Fibroblast of skin of right biceps (primary cell): ENCODE measurements at places on chromosomes 6 and 20.
A peak's percentile ranks its signal among the peaks of the same experiment; 100 is the strongest.

DNA sequence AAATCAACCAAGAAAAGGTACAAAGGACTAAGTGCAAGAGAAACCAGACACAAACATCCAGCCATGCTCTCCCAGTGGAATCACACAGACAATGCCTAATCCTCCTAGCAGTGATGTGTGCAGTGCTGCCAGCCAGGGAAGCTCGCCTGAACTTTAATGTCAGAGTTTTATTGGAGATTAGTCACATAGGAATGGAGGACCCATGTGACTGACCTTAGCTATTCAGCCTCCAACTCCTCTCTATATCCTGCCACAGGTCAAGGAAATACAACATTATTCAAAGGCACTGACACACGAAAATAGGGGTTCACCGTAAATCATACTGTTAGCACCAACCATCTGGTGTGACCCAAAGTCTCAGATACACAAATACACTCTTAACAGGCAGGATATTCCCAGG is 684.6 kb downstream of the DOK5 start:
- peak; percentile 65 for DNase-seq

DNA sequence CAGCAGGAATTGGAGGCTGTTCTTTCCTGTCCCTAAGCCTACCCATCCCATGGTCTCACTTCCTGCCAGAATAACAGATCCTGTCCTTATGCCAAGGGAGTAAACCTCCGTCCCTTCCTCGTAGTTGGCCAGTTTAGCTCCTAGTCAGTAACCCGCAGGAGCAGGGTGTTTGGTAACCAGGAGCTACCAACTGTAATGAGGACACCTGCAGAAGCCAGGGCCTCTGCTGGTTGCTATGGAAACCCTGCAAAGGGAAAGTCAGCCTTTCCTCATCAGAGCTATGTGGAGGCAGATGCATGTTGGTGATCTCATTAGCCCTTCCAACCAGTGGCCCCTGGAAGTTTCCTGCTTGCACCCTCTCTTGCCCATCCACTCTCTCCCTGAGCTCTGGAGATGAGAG is 368.2 kb upstream of the SULF2 start:
- peak; percentile 32 for DNase-seq

- DNase-seq: peak; percentile 48
Observed at GRCh38 chr20:57060407-57061050, 205.9 kb downstream of the BMP7 start.

DNA sequence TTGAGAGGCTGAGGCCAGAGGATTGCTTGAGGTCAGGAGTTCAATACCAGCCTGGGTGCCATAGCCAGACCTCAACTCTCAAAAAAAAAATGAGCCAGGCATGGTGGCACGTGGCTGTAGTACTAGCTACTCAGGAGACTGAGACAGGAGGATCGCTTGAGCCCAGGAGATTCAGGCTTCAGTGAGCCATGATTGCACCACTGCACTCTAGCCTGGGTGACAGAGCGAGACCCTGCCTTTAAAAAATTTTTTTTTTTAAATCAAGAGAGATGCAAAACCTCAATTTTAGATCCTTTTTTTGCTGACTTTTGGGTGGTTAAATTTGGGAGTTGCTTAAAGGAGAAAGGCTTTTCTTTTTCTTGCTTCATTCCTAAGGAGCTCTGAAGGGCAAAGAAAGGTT is 70.9 kb downstream of the DHX35 start:
- no peak for DNase-seq

GRCh38 chr6:9937031-9937763 is 477.7 kb downstream of the TFAP2A start:
- DNase-seq: no peak

- no peak for DNase-seq
Observed at GRCh38 chr20:54140067-54140466, 33.7 kb downstream of the CYP24A1 start.

GRCh38 chr6:14799928-14800327 is 445.9 kb upstream of the JARID2 start:
- DNase-seq: peak; percentile 66

DNA sequence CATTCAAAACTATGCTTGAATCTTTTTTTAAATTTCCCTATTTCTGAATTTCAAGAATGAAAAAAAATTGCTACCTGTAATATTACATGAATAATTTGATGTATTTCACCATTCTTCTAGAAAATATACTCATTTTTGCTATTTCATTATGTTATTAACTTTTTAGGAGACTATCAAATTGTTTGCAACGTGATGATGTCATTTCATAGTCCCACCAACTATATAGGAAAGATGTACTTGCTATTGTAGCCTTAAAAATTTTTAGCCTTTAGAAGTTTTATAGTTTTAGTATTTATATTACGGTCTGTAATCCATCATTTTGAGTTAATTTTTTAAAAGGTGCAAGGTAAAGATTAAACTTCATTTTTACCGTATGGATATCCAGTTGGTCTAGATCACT is 81.4 kb upstream of the AHI1 start:
- no peak for DNase-seq

GRCh38 chr6:139433631-139434419 is 59.4 kb upstream of the CITED2 start:
- DNase-seq: peak; percentile 38

GRCh38 chr6:71766796-71767195 is 119.6 kb upstream of the RIMS1 start:
- no peak for DNase-seq

GRCh38 chr6:905556-905955 is 212.6 kb upstream of the EXOC2 start:
- no peak for DNase-seq

GRCh38 chr20:48818481-48818987 is 9.3 kb downstream of the PREX1 start:
- no peak for DNase-seq

DNA sequence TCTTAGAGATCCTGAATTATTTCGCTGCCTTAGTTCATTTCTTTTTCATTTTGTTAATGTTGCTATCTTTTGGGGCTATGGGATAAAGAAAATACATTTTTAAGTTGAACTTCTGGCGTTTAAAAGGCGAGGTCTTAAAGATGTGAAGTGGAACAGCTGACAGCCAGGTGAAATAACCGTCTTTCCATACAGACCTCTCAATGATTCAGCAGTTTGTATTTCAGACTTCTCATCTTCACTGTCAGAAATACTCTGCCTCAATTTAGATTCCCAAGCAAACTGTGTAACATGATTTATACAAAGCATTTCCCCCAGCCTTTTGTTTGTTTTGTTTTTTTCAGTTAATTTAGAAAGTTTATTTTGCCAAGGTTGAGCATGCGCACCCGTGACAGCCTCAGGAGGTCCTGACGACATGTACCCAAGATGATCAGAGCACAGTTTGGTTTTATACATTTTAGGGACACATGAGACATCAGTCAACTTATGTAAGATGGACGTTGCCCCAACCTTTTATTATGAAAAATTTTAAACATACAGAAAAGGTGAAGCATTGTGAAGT is 40.0 kb downstream of the SLC9A8 start:
- DNase-seq: no peak

DNA sequence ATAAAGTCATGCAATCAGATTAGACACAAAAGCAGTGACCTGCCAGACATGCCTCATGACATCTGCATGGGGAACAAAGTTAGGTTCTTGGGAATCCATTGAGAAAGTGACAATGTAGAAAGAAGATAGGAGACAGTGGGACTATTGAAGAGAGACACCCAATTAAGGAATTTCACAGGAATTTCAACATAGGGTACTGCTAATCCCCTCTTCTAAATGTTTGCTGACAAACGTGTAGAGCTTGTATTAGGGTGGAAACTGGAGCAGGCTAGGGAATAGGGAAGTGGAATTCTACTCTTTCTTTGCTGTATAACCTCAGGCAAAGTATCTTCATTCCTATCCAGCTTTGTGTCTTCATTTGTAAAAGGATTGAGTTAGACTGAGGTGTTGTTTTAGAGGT is 409.4 kb upstream of the SASH1 start:
- DNase-seq: no peak

DNA sequence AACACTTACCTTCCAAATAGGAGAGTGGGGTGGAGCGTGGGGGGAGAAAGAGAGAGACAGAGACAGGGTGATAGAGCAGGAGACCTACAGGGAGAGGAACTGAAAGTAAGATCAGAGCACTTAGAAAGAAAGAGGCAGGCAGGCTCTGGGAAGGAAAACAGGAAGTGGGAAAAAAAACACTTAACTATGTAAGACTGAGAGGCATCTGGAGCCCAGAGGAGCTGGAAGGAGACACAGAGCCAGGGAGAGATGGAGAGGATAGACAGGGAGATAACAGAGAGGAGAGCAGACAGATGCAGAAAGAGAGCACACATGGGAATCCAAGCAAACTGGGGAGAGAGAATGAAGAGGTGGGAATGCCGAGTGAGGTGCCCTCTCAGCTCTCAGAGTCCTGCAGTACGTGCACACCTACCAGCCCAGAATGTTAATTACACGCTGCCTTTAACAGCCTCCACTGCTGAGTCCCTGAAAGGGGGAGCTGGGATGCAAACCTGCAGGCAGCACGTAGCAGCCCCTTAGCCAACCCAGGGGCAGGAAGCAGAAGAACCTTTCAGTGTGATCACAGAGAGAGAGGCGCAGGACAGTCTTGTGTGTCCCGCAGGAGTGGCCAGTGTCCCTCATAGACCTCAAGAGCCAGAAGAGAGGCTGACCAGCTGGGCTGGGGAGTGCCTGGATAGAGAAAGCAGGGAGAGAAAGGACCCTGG is 132.7 kb upstream of the LRFN2 start:
- peak; percentile 65 for DNase-seq

DNA sequence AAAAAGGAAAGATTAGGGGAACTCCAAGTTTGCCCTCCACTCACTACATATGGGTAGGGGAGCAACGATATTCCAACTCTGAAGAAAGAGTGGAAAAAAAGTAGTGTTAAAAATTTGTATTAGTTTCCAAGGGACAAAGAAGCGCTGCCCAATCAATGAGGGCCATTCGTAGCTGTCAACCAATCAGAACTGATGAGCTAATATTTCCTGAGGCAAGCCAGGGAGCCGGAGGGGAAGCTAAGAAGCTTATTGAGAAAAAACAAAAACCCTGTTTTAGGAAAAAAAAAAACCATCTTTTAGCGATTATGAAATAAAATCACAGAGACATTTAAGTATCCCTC is 59.5 kb downstream of the TRIM38 start:
- peak; percentile 87 for DNase-seq

GRCh38 chr6:139871803-139872510 is 497.5 kb upstream of the CITED2 start:
- no peak for DNase-seq

DNA sequence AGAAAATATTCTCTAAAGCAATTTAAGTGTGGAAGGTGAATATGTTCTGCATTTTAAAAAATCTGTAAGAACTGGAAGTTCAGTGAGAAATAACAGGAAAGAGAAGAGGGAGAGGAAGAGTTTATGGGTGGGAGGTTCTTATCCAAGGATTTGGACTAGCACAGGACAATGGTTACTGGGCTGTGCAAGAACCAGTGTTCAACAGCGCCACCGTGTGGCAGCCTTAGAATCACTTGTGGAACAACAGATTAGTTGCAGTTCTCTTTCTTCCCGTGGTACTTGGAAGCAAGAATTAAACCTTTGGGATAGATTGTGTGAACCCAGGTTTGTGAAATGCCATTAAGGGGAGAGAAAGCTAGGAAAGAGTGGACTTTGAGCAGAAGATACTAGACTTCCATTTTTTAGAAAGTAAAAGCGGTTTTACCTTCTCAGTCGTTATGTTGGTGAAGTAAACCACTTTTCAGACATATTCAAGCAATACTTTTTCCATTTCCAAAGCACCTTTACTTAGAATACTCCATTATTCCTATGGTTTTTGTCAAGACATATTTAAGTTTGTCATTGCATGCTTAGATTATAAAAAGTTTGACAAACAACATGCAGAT is 436.7 kb downstream of the RNF144B start:
- DNase-seq: peak; percentile 20

- no peak for DNase-seq
Observed at GRCh38 chr6:101181006-101181405, 212.5 kb upstream of the GRIK2 start.

DNA sequence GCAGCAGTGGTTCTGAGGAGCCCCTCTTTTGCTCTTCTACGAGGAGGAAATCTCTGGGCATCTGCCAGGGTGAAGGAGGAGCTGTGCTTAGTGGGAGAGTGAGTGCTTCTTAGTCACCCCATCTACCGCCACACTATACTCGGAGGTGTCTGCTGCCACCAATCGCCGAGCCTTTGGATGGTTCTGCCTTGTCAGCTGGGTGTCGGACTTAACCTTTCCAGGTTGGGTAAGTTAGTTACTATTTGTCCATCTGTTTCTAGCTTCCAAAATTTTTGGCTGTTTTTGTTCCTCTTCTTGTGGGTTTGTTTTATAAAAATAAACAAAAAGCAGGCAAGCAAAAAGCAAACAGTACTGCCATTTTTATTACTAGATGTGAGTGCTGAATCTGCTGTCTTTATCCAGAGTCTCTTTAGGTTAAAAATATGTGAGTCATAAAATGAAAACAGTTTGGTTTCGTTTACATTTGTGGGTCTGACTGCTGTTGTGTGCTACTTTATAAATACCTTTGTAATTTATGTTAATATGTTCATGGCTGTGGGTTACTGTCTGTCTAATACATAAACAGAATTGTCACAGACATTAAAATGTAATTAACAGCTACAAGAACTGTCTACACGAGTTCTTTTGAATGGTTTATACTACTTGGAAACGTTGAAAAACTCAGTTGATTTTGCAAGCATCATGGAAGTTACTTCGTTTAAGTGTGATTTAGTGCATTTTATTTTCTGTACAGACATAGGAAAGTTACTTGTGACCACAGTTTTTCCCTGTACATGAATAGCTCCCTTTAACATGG is 89.2 kb downstream of the ARID1B start:
- peak; percentile 45 for DNase-seq

- DNase-seq: peak; percentile 82
Observed at GRCh38 chr6:148868314-148868713, 121.5 kb downstream of the UST start.

GRCh38 chr6:168709991-168710390 is 269.0 kb downstream of the SMOC2 start:
- no peak for DNase-seq

- DNase-seq: no peak
Observed at GRCh38 chr20:24040896-24041459, 52.4 kb upstream of the GGTLC1 start.

GRCh38 chr6:69007781-69008180 is 372.7 kb downstream of the ADGRB3 start:
- no peak for DNase-seq

DNA sequence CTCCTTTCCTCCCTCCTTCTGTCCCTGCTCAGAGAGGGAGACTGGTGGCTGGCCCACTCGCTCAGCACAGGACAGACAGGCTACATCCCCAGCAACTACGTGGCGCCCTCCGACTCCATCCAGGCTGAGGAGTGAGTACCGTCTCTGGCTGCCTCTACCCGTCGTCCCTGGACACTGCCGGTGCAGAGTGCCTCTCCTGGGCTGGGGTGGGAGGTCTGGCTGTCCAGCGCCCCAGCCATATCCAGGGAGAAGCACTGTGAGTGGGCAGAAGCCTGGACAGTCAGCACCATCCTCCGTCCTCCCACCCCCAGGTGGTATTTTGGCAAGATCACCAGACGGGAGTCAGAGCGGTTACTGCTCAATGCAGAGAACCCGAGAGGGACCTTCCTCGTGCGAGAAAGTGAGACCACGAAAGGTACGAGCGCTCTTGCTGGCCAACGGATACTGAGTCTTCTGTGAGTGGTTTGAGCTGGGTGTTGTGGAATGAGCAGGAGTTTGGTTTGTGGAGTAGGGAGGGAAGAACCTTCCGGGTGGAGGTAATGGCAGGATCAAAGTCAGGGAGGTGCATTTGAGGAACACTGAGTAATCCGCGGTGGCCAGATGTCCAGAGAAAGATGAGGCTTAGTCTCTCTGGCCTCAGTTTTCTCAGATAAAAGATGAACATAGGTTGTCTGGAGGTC is 48.1 kb downstream of the SRC start:
- no peak for DNase-seq
